Cortex of kidney (tissue), 1 donor: ENCODE measurements at places on chromosomes 3 and 15.
A peak's percentile ranks its signal among the peaks of the same experiment; 100 is the strongest.

- DNase-seq = no peak
These were observed 15.8 kb downstream of the ST3GAL6 start for GRCh38 chr3:98778852-98779413.

DNA sequence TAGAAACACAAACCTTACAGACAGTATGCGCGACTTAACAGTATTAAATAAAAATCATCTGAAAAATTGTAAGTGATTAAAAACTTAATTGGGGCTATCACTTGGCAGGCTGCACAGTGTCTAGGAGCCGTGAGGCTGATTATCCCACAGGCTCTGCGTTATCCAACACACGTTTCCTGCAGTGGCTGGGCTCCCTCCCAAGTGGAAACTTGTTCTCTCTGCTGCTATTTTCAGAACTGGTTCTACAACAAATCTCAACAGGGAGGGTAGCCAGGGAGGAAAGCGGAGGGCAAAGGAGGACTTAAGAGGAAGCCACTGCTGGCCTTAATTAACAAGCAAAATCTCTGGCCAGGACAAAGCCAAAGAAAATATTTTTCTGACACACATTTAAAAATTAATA lies 555.2 kb downstream of the MAGI1 start:
- no peak for DNase-seq

DNA sequence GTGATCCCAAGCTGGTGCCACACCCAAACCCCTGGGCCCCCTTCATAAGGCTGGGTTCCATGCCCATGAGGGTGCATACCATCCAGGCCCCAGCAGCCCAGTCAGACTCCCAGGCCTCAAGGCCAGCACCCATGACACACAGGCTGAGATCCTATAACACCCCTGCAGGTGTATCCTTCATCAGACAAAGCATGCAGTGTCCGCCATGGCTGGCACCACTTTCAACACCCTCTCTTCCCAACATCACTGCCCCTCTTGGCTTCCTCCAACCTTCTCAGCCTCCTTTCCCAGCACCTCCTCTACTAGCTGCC lies 3.5 kb downstream of the CCDC51 start:
- no peak for DNase-seq

GRCh38 chr15:81911022-81911971 lies 134.5 kb downstream of the MEX3B start:
- no peak for DNase-seq

- DNase-seq = no peak
These were observed 30.2 kb downstream of the KCNAB1 start for GRCh38 chr3:156150434-156151066.

DNA sequence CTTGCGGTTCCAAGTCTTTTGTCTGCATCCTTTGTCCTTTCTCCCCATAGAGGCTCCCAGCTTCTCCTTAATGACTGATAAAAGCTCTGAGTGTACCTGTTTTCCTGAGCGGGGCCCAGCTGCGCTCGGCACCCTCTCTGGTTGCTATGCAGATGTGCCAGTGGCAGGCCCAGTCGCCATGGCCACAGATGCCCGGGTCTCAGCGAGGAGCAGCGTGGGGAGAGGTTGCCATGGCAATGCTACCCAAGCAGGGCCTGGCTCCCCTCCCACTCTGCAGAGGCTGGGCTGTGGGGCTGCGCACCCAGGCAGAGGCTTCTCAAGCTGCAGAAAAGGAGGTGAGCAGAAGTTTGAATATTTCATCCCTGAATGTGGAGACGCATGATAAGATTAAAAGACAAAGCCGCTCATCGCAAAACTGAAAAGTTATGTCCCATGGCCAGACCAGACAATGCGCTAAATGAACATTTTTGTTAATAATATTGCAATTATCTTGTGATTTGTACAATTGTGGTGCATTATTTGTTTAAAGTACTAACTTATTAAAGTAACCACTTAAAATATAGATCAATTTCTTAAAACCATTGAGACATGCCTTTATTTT lies 66.1 kb downstream of the TPRA1 start:
- DNase-seq = no peak

GRCh38 chr3:34056181-34056910 lies 257.9 kb downstream of the PDCD6IP start:
- DNase-seq = no peak

DNA sequence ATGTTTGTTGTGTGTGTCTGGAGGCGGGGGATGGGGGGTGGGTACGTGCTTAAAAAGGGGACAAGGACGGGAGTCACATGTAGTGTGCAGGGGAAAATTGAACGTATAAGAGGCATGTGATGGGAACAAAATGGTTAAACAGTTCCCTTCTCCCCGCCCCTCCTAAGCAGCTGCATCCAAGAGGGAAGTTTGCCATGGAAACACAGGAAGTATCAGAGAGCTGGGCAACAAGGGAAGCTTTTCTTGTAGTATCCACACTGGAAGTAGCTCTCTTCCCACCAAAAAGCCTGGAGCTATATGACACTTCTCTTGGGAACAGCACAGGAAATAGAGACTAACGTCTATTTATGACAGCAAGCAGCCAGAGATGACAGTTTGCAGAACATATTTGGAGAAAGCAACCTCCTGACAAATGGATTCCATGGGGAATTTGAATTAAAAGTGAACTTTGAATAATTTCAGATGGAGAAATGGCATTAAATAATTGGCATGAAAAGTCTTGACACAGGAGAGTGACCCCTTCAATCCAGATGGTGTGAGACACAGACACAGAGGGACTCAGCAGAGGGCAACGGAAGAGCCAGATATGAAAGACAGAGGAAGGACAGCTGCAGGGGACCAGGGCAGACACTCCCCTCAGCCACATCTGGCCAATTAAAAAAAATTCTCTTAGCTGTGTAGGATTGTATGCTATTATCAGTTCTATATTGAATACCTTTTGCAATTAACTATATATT lies 294.2 kb upstream of the TBL1XR1 start:
- no peak for DNase-seq

- DNase-seq = no peak
These were observed 482.0 kb upstream of the SUCLG2 start for GRCh38 chr3:68136411-68136810.

GRCh38 chr3:69914395-69914794 lies 85.1 kb upstream of the SAMMSON start:
- no peak for DNase-seq

- peak; percentile 70 for DNase-seq
These were observed at the start of gene MB21D2 for GRCh38 chr3:192917404-192918274. Gene MB21D2 (minus strand): TSS chr3:192917856. CDS start chr3:192917840, 16 bp downstream.

- DNase-seq = no peak
These were observed 157.9 kb downstream of the MEX3B start for GRCh38 chr15:81887912-81888311.

DNA sequence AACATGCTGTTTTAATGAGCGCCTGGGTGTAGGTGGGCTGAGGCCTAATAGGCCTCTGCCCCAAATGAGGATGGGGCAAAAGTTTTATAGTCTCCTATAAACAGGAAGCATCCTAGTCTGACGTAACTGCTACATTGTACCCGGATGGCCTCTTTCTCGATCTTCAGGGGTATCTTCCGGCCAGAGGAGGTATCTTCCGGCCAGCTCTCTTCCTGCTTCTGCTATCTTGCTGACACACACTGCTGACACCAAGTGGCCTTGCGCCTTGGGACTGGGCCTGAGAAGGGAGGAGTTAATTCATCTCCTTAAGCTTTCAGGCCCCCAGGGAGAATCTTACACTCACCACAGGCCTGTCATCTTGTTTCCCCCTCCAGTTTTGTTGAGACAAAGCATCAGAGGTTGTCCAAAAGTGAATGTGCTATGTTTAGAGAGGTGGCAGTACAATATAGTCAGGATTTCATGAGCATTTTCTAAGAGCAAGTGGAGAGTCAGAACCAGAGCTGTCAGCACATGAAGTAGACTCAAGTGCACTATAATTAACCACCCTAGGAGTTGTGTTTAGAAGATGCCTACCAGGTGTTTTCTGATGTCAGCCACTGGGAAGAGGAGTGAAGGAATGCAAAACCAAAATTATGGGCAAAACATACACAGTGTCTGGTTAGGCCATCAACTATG lies 15.6 kb upstream of the IGSF10 start:
- DNase-seq = no peak

- DNase-seq = no peak
These were observed 7.5 kb downstream of the DET1 start for GRCh38 chr15:88538972-88539371.

- DNase-seq = no peak
These were observed 119.0 kb upstream of the DLG1 start for GRCh38 chr3:197417441-197417840.

- no peak for DNase-seq
These were observed 153.8 kb downstream of the SHQ1 start for GRCh38 chr3:72694398-72694797.

DNA sequence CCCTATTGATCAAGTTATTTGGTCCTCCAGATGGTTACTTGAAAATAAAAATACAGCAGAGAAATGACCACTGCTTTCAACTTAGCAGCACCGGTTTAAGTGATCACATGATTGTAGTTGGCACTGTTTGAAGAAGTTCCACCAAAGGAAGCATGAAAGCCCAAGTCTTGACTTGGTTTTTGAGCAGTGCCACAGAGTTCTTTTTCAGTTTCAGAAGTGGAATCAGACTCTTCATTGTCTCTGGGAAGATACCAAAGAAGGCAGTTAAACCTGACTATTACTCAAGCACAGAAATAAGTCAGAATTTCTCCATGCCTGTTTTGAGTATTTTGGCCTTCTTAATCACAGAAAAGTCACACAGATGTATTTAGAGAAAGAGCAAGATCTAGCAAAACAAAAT lies 66.7 kb downstream of the BBX start:
- no peak for DNase-seq

GRCh38 chr15:39453620-39454019 lies 127.3 kb upstream of the THBS1 start:
- DNase-seq = no peak

DNA sequence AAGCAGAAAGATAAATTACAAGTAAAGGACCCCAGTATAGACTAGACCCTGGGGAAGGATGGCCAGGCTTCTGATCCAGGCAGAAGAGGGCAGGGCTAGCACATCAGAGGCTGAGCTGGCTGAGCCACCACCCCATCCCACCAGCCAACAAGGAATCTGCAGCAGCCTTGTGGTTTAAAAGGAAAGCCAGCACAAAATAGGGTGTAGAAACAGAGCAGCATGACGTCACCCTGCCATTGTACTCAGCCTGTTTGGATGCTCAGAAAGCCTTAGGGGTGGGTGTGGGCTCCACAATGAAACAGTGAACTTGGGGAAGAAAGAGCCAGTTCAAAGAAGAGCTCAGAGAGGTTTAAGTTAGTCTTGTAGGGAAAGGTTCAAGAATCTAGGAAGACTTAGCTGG lies 28.2 kb downstream of the DUOX1 start:
- no peak for DNase-seq

DNA sequence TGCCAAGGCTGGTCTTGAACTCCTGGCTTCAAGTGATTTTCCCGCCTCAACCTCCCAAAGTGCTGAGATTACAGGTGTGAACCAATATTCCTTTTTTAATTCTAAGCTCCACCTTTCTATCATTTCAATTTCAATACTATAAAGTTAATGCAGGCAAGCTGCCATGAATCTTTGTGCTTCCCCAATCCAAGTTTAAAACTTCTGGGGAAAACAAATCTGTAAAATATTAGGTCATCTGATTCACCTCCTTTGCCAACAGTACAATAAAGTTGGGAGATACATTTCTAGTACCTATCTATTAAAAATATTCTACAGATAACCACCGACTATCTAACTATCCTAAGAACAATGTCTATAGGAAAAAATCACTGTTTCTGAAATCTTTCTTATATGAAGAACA lies 102.1 kb downstream of the ATP8B4 start:
- no peak for DNase-seq

DNA sequence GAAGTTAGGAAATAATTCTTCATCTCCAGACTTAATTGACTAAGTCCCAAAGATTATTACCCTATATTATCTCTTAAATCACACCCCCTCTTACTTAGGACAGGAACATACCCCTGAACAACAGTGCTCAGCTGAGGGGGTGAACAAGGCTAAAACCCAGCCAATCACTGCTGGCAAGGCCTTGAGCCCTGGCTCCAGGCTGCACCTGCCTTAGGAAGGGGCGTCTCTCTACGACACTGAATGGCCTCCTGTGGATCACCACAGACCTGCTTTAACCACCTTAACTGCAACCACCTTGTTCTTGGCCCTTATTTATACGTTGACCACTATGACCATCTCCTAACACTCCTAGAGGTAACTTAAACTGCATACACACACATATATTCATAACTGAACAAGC lies 267.4 kb upstream of the THBS1 start:
- DNase-seq = no peak

- no peak for DNase-seq
These were observed 91.6 kb upstream of the TRIM42 start for GRCh38 chr3:140586311-140586710.

- no peak for DNase-seq
These were observed 515 bp downstream of the EPHA6 start for GRCh38 chr3:96814651-96815567.

DNA sequence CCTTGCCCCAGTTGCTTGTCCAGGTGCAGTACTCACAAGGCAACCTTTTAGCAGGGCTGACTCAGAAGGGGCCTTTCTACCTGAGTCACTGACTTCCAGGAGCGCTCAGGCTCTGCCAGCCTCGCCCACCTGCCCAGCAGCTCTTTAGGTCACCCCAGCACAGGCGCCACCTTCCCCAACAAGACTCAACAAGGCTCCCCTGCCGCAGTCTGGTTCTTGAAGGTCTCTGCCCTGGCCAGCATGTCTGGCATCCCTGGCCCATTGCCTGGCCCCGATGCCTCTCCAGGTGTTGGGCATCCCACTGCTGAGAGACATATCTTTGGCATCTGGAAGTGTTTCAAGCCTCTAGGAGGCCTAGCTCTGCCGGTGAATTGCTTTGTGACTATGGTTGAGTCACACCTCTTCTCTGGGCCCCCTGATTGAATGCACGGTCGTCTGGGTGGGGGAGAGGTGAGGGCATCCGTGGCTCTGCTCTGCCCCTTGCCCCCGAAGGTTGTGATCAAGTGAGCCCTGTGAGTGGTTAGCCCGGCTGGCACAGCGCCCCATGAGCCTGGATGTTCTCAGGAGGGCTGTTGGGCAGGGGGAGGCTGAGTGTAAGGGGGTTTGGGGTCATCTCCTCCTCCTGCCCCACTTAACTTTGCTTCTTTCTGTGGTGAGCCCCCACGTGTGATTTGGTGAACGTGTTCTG lies 21.6 kb downstream of the SNX33 start:
- DNase-seq = no peak

- DNase-seq = no peak
These were observed 4.0 kb downstream of the TNFAIP8L3 start for GRCh38 chr15:51090753-51091152.

GRCh38 chr3:113005611-113006010 lies 14.8 kb downstream of the GTPBP8 start:
- no peak for DNase-seq
